Activated CD4-positive, alpha-beta T cell treated with anti-CD3 and anti-CD28 coated beads for 1 hour (primary cell): ENCODE measurements at places on chromosomes 11 and 22.

DNA sequence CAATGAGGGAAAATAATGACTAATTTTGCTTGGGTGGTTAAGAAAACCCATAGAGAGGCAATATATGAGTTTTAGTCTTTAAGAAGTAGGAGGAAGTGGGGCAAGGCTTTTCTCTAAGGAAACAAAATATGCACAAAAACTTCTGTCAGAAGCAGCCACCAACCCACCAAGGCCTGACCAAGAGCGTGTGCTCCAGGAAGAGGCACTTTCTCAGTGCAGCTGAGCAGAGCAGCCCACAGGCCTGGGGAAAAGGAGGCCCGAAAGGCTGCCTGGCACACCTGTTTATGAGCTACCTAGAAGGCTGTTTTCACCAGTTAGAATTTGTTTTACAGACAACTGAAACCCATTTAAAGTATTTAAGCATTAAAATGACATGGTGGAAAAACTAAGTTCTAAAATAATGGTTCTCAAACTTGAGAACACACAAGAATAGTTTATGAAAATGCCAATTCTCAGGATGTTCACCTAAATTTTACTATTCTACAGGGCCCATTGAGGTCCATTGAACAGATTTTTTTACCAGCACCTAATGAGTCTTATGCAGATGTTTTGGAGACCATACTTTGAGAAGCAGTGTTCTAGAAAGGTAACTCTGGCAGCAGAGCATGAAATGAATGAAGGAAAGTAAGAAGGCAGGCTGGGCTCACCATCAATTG is 160.5 kb upstream of the DDI1 start:
- DNase-seq = no peak

DNA sequence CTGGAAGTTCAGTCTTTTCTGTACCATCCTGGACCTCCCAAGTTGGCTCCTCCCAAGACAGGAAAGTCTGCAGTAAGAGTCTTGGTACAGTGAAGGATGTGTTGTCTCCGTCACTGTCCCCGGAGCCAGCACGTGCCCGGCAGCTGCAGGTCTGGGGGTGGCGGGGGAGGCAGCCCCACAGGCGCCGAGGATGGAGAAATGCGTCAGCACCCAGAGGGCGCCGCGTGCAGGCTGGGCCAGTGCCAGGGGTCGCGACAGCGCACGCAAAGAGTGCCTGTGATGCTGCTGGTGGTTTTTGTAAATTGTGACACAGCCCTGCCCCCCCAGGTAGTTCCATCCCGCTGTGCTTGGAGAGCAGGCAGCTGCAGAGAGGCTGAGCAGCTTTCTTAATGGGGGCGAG is 1200.5 kb downstream of the BRD1 start:
- DNase-seq = no peak

DNA sequence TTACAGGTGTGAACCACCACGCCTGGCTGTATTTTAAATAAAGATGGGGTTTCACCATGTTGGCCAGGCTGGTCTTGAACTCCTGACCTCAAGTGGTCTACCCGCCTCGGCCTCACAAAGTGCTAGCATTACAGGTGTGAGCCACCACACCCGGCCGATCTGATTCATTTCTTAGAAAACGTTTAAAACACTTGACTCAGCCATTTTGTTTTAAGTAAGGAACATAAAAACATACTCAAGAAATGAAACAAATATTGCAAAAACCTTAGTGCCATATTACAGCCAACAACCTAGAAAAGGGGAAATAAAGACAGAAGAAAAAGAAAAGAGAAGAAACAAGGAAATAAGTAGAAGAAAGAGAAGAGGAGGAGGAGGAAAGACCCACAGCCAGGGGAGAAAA is 17.4 kb downstream of the LRFN4 start:
- DNase-seq = no peak

- no peak for DNase-seq
Observed at GRCh38 chr11:120605469-120605868, 93.9 kb downstream of the GRIK4 start.

DNA sequence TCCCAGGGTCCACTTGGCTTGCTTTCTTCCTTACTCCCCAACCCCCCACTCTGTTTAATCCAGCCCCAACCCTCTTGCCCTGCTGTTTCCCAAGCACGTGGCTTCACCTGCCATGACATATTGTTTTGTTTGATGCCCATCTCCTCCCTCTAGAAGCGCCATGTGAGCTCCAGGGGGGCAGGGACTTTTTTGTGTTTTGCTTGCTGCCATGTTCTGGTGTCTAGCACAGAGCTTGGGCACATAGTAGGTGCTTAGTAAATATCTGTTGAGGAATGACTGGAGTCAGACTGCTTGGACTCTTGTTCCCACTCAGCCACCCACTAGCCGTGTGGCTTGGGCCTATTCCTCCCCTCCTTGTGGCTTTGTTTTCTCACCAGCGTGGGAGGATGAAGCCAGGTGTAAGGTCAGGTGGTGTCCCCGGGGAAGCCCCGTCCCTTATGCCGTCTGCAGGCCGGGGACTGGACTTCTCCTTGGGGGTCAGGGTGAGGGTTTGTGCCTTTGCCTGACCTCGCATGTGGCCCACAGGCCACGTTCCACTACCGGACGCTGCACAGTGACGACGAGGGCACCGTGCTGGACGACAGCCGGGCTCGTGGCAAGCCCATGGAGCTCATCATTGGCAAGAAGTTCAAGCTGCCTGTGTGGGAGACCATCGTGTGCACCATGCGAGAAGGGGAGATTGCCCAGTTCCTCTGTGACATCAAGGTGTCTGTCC is 3.8 kb downstream of the AIP start:
- no peak for DNase-seq

DNA sequence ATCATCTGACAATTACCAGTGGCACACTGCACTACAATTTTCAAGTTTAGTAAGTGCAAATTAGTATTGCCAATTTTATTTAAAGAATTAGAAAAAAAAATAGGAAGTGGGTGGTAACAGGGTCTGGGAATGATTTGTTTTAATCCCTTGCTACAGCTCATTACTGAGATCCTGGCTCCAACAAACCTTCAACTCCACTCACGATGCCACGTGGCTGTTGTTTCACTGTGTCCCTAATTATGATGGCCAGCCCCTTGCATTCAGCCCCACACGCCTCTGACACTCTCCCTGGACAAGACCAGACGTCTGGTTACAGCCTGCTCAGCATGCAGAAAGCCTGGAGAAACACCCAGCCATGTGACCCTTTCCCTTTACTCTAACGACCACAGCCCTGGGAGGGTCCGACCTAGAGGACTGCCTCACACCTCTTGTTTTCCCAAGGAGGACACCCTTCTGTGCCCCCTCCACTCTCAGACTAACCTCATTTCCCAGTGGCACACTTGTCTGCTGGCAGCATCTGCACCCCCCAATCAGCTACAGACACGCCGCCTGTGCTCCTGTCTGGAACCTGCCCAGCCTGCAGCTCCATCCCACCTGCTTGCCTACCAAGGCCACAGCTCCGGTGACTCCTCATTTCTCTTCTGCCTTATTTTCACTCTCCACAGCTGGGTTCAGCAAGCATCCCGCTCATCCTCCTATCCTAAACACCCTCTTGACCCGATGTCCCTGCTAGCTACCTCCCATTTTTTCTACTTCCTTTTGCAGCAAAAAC is 18.5 kb upstream of the SLC25A1 start:
- no peak for DNase-seq

- no peak for DNase-seq
Observed at GRCh38 chr11:65482306-65482850, 16.5 kb upstream of the MALAT1 start.

GRCh38 chr11:94513091-94513490 is 830 bp downstream of the C11orf97 start:
- no peak for DNase-seq

GRCh38 chr11:126322996-126323395 is 19.1 kb downstream of the DCPS start:
- DNase-seq = no peak

DNA sequence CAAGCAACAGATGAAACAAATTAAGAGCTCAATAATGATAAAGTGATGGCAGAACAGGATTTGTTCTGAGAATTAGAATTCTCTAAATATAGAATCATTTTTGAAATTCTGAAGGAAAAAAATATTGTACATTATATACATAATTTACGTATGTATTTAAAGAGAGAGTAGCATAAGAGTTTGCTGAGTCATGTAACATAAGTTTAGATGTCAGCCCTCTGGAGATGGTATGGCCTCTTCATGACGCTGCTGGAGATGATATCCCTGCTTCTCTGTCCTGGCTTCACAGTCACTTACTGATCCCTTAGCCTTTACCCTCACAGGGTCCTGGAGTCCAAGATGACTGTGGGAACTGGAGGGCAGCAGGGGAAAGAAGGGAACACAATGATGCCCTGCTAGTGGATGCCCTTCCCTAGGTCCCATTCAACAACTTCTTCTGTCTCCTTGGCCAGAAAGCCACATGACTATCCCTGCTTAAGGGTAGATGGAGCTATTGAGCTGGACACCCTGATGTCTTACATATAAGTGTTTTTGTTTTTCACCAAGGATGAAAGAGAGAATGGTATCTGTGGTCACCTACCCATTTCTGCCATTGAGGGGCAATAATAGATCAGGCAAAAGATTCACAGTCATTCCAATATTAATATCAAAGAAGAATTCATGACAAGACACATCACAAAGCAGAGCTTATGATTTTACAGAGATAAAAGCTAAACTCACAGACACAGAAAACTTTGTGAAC is 753.1 kb downstream of the TBC1D22A start:
- DNase-seq = no peak

GRCh38 chr11:122749005-122749687 is 89.2 kb upstream of the CRTAM start:
- DNase-seq = peak; percentile 38

GRCh38 chr11:45097721-45098493 is 48.5 kb upstream of the PRDM11 start:
- DNase-seq = no peak

DNA sequence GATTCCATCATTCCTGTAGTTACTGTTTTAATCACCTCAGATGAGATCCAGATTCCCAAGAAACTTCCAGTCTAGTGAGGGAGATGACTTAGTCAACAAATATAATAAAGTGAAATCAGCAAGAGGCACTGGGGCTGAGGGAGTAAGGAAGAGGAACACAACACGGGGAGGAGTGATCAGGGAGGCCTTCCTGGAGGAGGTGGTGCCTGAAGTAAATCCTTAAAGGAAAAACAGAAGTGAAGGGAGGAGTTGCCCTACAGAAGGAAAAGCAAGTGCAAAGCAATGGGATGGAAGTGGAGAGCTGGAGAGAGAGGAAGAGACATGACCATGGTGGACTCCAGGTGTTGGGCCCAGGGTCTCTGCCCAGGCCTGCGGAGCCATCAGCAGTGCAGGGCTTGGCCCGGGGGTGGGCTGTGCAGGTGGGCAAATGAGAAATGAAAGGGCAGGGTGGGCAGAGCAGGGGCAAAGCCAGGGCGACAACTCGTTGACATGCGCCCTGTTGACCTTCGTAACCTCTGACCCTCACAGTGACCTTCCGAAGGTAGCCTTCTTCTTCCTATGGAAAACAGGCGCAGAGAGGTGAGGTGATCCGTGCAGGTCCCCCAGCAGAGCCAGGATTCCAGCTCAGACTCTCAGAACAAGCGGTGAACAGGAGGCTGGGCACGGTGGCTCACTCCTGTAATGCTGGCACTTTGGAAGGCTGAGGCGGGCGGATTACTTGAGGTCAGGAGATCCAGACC is 12.1 kb upstream of the PPARA start:
- DNase-seq = no peak

DNA sequence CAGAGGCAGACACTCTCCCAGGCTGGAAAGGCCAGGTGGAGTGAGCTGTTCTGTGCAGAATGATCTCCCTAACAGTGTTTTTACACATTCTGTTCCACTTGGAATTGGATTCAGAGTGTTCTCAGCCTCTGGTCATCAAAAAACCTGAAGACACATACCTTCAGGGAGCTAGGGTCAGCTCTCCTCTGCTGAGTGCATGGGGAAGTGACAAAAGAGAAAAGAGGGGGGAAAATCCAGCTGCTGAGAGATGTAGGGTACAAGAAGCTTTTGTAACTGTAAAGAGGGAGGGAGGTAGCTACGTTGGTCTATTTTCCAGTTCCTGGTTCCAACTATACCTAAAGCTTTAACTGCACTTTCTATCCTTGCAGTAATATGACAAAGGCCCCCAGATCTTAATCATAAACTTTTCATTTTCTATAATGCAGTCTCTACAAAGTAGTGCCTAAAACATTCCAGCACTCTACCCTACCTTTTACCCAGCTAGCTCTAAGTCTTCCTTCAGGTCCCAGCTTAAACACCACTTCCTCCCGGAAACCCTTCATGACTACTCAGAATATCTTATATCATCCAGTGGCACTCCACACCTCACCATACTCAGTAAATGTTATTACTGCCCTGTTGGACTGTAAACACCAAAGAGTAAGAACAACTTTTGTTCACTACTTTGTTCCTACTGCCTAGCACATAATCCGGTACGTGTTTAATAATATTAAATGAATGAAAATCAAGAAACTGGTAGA is 9.2 kb downstream of the MAPK1 start:
- no peak for DNase-seq

- DNase-seq = no peak
Observed at GRCh38 chr11:59009661-59010060, 70.4 kb downstream of the GLYATL1 start.

- DNase-seq = no peak
Observed at GRCh38 chr11:69425444-69425843, 56.0 kb upstream of the LINC01488 start.

DNA sequence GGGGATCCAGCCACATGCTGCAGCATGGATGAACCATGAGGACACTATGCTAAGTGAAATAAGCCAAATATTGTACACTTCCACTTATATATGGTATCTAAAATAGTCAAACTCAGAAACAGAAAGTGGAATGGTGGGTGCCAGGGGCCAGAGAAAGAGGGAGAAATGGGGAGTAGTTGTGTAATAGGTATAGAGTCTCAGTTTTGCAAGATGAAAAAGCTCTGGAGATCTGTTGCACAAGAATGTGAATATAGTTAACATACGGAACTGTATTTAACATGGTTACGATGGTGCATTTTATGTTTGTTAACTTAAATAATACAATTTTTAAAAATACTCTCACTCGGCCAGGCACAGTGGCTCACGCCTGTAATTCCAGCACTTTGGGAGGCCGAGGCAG is 21.2 kb downstream of the GDPD5 start:
- no peak for DNase-seq

- DNase-seq = no peak
Observed at GRCh38 chr11:93936460-93936859, 84.7 kb upstream of the HEPHL1 start.

- no peak for DNase-seq
Observed at GRCh38 chr11:128962896-128963295, 20.2 kb upstream of the TP53AIP1 start.

GRCh38 chr22:17268501-17269223 is 49.4 kb upstream of the ADA2 start:
- no peak for DNase-seq

- no peak for DNase-seq
Observed at GRCh38 chr22:49451070-49451840, 376.4 kb downstream of the BRD1 start.

DNA sequence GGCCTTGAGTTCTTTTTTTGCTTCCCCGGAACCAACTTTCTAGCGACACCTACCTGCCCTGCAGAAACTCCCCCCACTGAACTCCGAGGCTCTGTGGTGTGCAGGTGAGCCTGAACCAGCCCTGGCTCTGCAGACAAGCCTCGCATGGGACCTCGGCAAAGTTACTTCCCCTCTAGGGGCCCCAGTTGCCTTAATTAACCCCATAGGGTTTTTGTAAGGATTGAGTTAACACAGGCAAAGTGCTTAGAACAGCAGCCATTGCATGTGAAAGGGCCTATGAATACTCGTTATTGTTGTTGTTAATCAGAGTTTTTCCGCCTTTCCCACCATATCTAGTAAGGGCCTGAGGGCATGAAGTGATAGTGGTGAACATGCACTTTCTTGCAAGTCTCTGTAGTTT is 12.6 kb upstream of the SYT13 start:
- no peak for DNase-seq

GRCh38 chr11:118790357-118791110 is 430 bp downstream of the DDX6 start:
- DNase-seq = peak; percentile 34
